8988T (cell line): ENCODE measurements at places on chromosomes 12 and 14.

DNA sequence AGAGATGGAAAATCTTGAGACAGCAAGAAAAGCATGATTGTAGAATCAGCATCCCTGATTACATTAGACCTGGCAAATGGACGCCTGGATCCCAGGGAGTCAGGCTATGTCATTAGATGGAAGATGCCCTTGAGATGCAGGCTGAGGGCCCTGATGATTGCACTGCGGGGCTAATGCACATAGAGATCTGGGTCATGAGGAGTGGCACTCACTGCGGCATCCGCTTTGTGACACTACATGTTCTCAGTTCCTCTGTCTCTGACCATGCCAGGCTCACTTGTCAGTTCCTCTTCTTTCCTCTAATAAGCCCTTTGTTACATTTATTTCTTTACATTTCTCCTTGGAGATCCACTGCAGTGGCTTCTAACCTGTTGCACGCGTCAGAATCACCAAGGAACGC is 70.1 kb upstream of the GPATCH2L start:
- DNase-seq, result no peak

GRCh38 chr14:48435221-48435620 is 759.8 kb upstream of the MDGA2 start:
- DNase-seq, result no peak

- no peak for DNase-seq
These were observed 12.9 kb upstream of the NEMF start for GRCh38 chr14:49865431-49865859.

DNA sequence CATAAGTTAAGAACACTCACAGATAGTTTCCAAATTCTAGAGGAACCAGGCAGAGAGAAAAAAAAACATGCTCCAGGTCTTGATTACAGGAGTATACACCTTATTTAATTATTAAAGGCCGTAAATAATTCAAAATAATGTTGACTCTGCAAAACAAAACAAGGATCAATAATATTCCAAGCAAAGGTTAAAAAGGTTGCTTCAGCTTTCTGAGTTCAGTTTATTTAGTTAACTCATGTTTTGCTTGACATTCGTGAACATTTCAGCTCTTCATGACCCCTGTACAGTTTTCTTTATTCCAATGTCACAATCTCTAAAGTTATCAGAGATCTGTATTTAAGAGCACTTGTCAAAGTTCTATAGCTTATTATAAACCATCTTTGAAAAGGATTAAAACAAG is 19.6 kb downstream of the KLRF2 start:
- no peak for DNase-seq

- no peak for DNase-seq
These were observed 8.1 kb upstream of the DENND5B start for GRCh38 chr12:31599053-31599452.

GRCh38 chr12:21305661-21306060 is 29.1 kb downstream of the SLCO1A2 start:
- DNase-seq, result no peak

GRCh38 chr14:72907886-72908285 is 14.0 kb upstream of the DPF3 start:
- no peak for DNase-seq

DNA sequence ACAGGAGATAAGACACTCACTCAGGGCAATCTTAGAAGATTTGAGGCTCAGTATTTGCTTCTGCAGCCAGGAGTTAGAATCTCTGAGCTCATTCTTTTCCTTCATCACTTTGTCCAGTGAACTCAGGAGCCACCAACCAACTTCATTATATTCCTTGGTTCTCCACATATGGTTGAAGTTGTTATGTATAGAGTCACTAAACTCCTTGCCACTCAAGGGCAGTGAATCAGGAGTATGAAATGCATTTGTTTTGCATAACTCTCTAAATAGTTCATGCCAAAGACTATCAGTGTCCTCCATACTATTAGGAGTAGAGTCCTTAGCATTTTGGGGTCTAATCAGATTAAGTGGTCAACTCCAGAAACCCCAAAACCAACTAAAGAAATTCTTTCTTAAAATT is 150.6 kb downstream of the CCDC59 start:
- DNase-seq, result no peak

GRCh38 chr12:27561535-27562350 is 37.7 kb downstream of the PPFIBP1 start:
- DNase-seq, result no peak

GRCh38 chr14:49641697-49642129 is 6.7 kb upstream of the DNAAF2 start:
- DNase-seq, result no peak

DNA sequence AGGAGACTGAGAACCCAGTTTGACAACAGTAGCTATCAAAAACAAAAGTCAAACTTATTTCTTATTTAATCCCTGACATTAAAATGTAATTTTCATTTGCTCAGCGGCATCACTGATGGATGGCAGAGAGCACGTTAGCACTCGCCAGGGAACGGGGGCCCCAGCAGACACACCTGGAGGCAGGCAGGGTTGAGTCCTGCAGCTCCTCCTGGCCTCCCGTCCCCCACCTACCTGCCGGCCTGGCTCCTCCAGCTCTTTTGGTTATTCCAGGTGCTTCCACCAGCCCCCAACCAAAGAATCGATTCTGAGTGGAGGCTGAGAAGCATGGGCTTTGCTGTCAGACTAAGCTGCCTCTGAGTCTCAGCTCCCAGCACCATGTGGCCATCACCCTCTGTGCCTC is 113.6 kb downstream of the PHETA1 start:
- no peak for DNase-seq

DNA sequence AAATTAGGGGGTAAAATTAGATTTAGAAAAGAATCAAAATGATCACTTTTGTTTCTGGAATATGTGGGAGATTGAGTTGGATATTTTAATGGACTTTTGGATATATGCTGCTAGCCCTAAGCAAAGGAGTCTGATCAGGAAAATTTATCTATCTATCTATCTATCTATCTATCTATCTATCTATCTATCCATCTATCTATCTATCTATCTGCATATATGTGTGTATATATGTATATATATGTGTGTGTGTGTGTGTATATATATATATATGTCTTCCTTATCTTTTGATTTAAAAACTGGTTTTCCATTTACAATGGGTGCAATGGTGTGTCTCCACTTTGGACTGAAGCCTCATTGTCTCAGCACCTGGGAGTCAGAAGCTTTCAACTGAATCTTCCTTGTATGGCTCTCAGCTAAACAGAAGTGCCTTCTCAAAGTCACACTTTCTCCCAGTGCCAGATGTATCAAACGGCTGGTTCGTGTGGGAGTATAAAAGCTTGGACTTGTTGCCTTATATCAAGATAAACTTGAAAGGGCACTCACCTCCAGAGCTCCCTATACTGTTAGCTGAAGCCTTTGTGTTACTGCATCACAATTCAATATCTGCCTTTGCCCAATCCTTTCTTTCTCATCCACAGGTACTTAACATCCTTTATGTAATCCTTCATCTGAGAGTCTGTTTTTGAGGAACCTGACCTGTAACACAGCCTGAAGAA is 31.6 kb upstream of the CD69 start:
- DNase-seq, result no peak

- DNase-seq, result no peak
These were observed 125.5 kb downstream of the DAAM1 start for GRCh38 chr14:59313658-59314608.

DNA sequence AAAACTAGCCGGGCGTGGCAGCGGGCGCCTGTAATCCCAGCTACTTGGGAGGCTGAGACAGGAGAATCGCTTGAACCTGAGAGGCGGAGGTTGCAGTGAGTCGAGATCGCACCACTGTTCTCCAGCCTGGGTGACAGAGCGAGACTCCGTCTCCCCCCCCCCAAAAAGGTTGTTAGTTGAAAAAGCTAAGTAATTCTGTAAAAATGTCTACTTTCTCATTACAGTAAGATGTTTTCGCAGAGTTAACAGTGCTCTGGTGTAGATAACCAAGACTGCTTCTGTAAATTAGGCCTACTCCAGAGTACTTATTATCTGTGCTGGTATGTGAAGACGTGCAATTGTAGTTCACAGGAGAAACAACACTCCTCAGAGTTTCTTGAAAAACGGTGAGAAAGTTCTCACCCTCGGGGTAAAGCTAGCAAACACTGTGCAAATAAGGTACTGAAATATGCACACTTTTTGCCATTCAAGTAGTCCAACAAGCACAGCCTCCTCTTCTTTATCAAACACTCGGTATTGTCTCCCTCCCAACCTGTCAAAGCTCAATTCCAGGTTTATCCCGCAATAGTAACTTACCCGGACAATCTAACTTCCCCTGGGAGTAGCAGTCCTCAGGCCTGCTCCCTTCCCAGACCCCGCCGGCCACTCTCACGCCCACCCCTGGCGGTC is 974 bp downstream of the BTBD7 start:
- DNase-seq, result no peak

- DNase-seq, result no peak
These were observed 22.0 kb upstream of the TSPAN9 start for GRCh38 chr12:3055026-3055703.

DNA sequence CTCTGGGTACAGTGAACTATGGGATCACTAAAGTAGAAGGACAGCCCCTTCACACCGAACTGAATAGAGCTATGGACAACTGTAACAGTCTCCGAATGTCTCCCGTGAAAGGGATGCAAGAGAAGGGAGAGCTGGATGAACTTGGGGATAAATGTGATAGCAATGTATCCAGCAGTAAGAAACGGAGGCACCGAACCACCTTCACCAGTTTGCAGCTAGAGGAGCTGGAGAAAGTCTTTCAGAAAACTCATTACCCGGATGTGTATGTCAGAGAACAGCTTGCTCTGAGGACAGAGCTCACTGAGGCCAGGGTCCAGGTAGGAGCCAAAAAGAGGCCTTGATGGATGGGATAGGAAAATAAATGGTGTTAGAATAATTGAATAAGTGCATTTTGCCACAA is 3.5 kb downstream of the ALX1 start:
- DNase-seq, result no peak

DNA sequence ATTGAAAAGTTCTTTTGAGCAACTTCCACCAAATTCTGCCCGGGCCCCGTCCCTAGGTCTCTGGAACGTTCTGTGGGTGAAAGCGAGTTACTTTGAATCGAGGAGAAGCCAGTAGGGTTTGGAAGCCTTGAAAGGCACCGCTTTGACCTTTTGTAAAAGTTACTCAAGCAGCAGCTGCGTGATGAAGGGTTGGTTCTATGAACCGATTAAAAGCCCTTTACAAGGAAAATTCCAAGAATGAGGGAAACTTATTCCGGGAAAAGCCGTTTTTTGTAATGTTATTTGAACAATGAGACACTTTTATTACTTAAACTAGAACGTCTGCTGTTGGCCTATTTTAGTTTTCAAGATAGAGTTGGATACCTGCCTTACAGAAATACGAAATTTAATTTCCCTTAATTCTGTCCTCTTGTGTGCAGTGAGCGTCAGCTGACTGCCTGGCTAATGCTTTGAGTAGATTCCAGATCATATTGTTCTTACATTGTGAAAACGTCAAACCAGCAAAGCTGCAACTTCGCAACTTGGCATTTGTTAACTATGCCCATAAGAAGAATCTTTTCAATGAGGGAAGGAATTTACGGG is 906 bp downstream of the LARP4 start:
- DNase-seq, result no peak

GRCh38 chr14:21090940-21091663 is 7.4 kb downstream of the ZNF219 start:
- no peak for DNase-seq

DNA sequence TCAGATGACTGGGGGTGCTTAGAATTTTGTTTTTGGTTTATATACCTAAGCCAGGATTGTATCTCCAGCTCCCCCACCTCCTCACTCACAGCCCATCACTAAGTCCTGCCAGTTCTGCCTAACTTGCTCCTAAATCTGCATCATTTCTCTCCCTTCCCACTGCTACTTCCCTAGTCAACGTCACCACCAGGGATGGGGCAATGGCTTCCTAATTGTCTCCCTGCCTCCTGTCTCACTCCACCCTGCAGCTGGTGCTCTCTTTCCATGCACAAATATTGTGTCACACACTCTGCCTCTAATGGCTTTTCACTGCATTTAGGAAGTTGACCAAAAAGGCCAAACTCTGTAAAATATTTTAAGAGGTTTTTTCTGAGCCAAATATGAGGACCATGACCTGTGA is 11.5 kb downstream of the OAS2 start:
- DNase-seq, result no peak

DNA sequence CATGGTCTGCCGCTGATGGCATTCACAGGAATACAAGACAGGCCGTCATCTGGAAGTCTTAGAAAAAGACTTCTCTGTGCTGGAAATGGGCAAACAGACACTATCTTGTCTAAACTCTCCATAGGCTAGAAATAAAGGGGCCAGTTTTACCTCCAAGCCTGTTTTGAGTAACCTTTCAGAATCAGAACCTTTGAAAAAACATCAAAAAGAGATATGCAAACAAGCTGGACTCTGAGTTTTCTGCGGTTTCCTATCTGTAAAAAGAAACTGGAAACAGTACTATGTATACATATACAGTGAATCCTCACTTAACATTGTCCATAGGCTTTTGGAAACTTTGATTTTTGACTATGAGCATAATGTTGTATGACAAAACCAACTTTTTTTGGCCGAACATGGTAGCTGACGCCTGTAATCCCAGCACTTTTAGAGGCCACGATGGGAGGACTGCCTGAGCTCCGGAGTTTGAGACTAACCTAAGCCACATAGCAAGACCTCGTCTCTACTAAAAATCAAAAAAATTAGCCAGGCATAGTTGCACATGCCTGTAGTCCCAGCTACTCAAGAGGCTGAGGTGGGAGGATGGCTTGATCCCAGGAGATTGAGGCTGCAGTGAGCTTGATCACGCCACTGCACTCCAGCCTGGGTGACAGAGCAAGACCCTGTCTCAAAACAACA is 92.9 kb upstream of the MAX start:
- DNase-seq, result no peak

GRCh38 chr14:65954942-65955341 is 531.2 kb upstream of the CCDC196 start:
- DNase-seq, result no peak

DNA sequence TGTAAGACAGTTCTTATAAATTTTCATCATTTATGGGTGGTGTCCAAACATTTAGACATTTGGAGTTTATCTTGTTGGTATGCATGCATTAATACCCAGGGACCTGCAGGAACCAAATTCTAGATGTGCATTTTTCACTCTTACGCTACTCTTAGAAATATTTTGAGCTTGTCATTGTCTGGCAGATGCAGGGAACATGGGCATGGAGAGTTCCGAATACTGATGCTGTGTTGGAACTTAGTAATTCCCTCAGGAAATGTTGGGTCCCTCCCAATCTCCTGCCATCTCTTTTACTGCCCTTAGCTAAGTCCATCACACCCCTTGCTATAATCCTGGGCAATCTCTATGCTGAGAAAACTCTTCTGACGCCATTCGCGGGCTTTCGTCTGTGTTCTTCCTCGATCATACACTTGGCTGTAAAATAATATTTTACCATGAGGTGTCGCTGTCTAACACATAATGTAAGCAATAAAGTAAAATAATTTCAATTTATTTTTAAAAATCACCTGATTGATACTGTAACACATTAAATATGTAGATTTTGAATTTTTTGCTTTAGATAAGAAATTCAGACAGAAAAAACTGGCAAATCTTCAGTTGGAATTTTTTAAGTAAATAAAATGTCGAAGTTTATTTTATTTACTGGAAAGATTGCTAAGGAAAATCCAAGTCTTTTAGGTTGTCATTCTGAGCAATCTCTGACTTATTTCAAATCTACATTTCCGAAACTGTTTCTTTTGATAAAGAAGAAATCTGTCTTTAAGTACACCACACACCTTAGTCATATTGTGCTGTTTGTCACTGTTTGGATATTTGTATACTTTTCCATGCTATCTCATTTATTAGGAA is 304.1 kb upstream of the SSTR1 start:
- no peak for DNase-seq
